ENCODE measurements at places on chromosomes 11 and 22.

DNA sequence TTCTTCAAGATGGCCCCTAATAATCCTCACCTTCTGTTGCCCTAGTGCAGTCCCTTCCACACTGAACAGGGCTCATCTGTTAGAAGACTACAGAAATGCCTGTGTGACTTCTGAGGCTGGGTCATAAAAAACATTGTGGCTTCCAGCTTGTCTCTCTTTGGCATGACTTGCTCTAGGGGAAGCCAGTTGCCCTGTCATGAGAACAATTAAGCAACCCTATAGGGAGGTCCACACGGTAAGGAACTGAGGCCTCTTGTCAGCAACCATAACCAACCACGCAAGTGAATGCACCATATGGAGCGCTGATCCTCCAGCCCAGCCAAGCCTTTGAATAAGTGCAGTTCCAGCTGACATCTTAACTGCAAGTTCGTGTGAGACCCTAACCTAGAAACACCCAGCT is 2.6 kb downstream of the LIPT2 start:
- DNase-seq, result no peak

GRCh38 chr11:60777572-60777971 is 7.6 kb upstream of the MS4A10 start:
- DNase-seq, result no peak

GRCh38 chr11:27705873-27706820 is 5.9 kb upstream of the BDNF start:
- no peak for DNase-seq

- DNase-seq, result no peak
These were observed 96.7 kb downstream of the LARGE1 start for GRCh38 chr22:33823552-33823951.

DNA sequence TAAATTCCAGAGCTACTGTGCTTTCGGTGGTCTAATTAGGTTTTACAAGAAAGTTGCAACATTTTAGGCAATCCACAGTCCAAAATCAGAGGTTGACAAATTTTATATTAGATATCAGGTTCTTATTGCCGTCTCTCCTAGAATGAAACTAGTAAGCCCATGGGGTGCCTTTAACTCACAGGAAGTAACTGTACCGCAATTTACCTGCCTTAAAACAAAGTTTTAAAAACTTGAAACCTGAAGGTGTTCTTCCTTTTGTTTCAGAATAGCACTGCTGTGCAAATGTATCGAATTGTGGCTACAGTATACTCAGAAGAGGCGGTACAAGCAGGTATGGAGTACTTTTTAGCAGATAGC is 77.2 kb downstream of the PISD start:
- peak; percentile 17 for DNase-seq

- DNase-seq, result no peak
These were observed 7.3 kb upstream of the TSSC4 start for GRCh38 chr11:2393111-2393868.

DNA sequence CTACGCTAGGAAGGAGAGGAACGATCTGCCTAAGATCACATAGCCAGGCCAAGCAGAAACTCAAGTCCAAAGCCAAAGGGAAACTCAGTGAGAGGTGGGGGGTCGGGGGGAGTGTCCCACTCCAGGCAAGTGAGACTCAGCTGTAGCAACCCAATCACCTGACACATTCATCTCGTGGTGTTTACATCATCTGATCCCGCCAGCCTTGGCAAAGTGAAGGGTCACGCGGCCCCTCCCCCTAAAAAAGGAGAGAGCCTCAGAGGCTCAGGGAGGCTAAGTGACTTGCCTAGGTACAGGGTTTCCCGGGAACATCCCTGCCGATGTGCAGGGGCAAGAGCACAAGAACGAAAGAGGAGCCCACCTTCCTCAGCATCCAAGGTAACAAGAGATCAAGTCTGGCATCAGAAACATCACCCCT is 21.5 kb downstream of the MYH9 start:
- DNase-seq, result no peak

- DNase-seq, result no peak
These were observed 120.9 kb upstream of the B3GAT1 start for GRCh38 chr11:134532921-134533421.

DNA sequence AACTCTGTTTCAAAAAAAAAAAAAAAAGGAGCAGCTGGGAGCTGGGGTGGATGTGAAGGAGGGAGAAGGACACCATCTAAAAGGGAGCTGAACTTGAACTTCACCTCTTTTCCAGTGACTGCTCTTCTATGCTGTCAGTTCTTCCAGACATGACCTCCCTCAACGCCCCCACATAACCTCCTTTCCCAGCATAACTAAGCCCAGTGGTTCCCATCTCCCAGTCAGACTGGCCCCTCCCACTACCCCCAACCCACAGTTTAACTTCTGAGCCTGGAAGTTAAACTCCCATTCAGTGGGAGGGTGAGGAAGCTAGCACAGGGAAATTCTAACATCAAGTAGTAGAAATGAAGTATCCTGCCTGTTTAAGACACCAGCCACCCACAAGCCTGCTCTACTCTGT is 1.8 kb downstream of the ARHGAP1 start:
- DNase-seq, result no peak

DNA sequence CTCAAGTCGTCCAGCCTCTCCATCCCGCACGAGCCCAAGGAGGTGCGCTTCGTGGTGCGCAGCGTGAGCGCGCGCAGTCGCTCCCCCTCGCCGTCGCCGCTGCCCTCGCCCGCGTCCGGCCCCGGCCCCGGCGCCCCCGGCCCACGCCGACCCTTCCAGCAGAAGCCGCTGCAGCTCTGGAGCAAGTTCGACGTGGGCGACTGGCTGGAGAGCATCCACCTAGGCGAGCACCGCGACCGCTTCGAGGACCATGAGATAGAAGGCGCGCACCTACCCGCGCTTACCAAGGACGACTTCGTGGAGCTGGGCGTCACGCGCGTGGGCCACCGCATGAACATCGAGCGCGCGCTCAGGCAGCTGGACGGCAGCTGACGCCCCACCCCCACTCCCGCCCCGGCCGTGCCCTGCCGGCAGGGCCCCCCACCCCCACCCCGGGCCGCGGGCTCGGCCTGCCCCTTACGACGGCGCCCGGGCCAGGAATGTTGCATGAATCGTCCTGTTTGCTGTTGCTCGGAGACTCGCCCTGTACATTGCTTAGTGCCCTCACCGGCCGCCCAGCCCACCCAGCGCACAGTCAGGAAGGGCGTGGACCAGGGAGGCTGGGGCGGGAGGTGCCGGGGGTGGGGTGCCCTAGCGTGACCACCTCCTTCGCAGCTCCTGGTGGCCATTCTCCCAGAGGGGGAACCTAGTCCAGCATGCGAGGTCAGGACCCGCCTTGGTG is 6.9 kb upstream of the ACR start:
- no peak for DNase-seq

DNA sequence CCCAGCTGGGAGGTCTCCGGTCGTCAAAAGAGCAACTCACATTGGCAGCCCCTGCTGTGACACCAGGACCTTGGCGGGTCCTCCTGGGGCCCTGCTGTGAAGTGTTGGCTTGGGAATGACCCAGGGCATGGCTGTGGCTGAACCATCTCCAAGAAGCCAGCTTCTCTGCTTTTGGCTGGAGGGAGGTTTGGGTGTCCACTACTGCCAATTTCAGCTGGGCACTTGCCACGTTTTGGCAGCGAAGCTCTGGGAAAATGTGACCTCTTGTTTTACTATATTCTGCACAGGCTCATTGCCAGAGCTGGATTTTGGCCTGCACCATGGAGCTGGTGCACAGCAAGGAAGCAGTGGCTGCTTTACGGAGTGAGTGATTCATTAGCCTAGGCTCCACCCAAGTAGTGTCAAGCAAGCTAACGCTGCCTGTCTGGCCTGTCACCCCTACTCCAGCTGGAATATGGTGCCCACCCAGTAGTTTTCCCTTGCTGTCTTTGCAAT is 24.3 kb upstream of the SMCO4 start:
- DNase-seq, result no peak

DNA sequence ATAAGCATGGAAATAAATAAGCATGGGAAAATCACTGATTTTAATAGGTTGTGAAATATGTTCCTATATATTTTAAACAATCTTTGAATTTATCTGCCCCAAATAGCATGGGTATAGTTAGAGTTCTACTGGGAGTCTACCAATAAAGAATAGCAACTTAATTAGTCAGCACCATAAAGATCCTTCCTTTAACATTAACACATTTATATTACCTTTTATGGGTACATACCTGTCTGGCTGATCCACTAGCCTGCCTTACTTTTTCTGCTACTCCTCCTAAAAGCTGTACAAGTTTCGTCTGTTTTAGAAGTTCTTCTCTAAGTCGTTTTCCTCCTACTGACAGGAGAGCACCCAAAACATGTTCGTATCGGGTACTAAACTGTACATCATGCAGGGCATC is 39.8 kb upstream of the RPS13 start:
- DNase-seq, result no peak

GRCh38 chr11:130145975-130146776 is 13.4 kb upstream of the ST14 start:
- DNase-seq, result no peak

GRCh38 chr11:23236826-23237555 is 376.7 kb upstream of the CCDC179 start:
- DNase-seq, result no peak

DNA sequence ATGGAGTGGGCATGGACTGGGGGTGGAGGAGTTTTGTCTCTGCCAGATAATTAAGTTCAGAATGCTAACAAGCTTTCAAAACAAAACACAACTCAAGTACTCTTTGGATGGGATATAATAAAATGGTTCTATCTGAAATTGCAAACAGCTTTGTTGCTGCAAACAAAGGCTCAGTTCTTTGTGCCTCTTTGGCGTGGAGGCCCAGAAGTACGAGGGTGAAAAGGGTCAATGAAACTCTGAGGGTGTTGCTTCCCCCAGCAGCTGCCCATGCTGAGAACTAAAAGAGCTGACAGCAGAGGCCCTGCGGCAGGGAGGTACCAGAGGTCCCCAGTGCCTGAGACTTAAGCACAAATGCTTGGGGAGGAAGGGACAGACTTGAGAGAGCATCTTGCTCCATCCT is 26.5 kb upstream of the IGSF22 start:
- no peak for DNase-seq

DNA sequence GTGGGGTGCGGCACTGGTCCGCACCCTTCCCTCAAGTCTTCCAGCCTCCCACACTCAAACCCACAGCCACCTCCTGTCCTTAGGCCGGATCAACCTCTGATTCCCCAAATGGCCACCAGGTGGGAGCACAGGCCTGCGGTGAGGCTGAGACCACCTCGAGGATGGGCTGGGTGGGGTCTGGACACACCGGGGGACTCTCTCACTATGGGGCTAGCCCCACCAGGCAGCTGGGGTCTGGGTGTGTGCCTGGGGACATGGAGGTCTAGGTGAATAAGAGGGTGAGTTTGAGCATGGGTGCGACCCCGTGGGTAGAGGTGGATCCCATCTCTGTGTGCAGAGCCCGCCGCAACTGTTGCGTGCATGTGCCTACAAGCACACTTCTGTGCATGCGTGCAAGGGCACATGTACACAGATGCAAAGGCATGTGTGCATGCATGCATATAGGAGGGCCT is 32.6 kb downstream of the MYO18B start:
- DNase-seq, result no peak

DNA sequence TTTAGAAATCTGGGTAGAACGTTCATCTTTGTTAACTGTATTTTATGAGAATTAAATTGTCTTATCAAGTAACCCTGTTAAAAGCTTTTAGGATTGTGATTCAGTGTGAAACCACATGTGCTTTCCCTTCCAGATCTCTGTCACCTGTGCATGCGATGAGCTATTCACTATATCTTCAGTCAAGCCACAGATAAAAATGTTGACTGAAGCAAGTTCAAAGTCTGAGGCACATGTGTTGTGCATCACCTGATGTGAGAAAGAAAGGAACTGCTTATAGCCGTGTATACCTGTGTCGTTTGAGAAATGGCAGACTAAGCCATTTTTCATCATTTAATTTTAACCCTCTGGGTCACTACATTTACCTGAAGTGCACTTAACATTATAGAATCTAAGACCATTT is 1088.9 kb upstream of the TENM4 start:
- DNase-seq, result no peak

- DNase-seq, result no peak
These were observed 22.6 kb upstream of the RBM4B start for GRCh38 chr11:66700337-66700736.

Measured in central memory CD4-positive, alpha-beta T cell (primary cell).